ENCODE measurements at places on chromosomes 1 and 21. TPM values are rescaled to one million over a fixed set of nuclear protein-coding genes. Genes with fewer than 3 reads are reported as not detected.

Gene DMBX1
- total RNA-seq: not detected

Gene KRTAP23-1
- total RNA-seq: not detected

Gene BTBD8
- total RNA-seq: 2.0 TPM

Gene GBP2
- total RNA-seq: 161 TPM

Gene ADCY10
- total RNA-seq: not detected

Gene CXADR
- 0.42 TPM for total RNA-seq

Gene BATF3
- 1.4 TPM for total RNA-seq

Gene AADACL4
- not detected for total RNA-seq

Gene LIPI
- total RNA-seq: not detected

Gene LYPD8
- not detected for total RNA-seq

Gene CYP2J2
- total RNA-seq: 0.10 TPM

Gene PYHIN1
- 35.6 TPM for total RNA-seq

Gene TRAF3IP3
- total RNA-seq: 92.5 TPM

Gene SPRR2G
- not detected for total RNA-seq

Gene MRPS15
- 35.1 TPM for total RNA-seq

Gene SFT2D2
- 75.1 TPM for total RNA-seq

Gene MAP1LC3C
- not detected for total RNA-seq

Gene TSPEAR
- total RNA-seq: not detected

Gene GNAT2
- total RNA-seq: not detected

Gene FHAD1
- total RNA-seq: 0.10 TPM

Gene FCGR3A
- total RNA-seq: 27.8 TPM

Gene LAMC1
- 2.6 TPM for total RNA-seq

Gene GBP5
- total RNA-seq: 62.4 TPM

Gene CSMD2
- not detected for total RNA-seq

Gene UBE2U
- not detected for total RNA-seq

Gene GJA8
- total RNA-seq: not detected

Gene ATP1A4
- total RNA-seq: under 0.01 TPM

Gene SLAMF9
- total RNA-seq: 0.63 TPM

Gene DYNLT4
- 4.6 TPM for total RNA-seq

Gene RAB25
- total RNA-seq: 0.21 TPM

Gene ZBTB18
- 57.5 TPM for total RNA-seq

Gene CFAP57
- total RNA-seq: 0.10 TPM

Gene SASS6
- 1.8 TPM for total RNA-seq

Gene OR10J1
- not detected for total RNA-seq

Gene PIGV
- 5.2 TPM for total RNA-seq

Gene SELE
- not detected for total RNA-seq

Gene CADM3
- 0.10 TPM for total RNA-seq

Gene FNDC10
- total RNA-seq: 1.2 TPM

Gene KLHDC7A
- not detected for total RNA-seq

Gene CELA2B
- not detected for total RNA-seq

Data from mononuclear cell (primary cell).